ENCODE measurements at places on chromosomes 13 and 19. TPM values are rescaled to one million over a fixed set of nuclear protein-coding genes. Genes with fewer than 3 reads are reported as not detected.

Gene SHISA7
- total RNA-seq: not detected

Gene ZNF460
- 40.9 TPM for total RNA-seq

Gene CDC16
- 46.2 TPM for total RNA-seq

Gene GSX1
- not detected for total RNA-seq

Gene GGN
- 0.32 TPM for total RNA-seq

Gene TMEM221
- total RNA-seq: not detected

Gene COL5A3
- total RNA-seq: under 0.01 TPM

Gene CELF5
- not detected for total RNA-seq

Gene PSG2
- not detected for total RNA-seq

Gene CEACAM7
- not detected for total RNA-seq

Gene SLAIN1
- 6.8 TPM for total RNA-seq

Gene BRME1
- total RNA-seq: 0.32 TPM

Gene KATNAL1
- 16.2 TPM for total RNA-seq

Gene CEACAM8
- not detected for total RNA-seq

Gene CLPTM1
- total RNA-seq: 20.4 TPM

Gene ATP12A
- not detected for total RNA-seq

Gene CGB7
- total RNA-seq: 0.30 TPM

Gene TTC9B
- not detected for total RNA-seq

Gene WDR62
- total RNA-seq: 7.0 TPM

Gene CLDN10
- 2.9 TPM for total RNA-seq

Gene RBM42
- total RNA-seq: 48.3 TPM

Gene TEX30
- 34.2 TPM for total RNA-seq

Gene PNMA8A
- 2.3 TPM for total RNA-seq

Gene PINLYP
- 0.97 TPM for total RNA-seq

Gene SPINT2
- 1.3 TPM for total RNA-seq

Gene TPTE2
- total RNA-seq: not detected

Gene MBD3
- total RNA-seq: 81.2 TPM

Gene ATP1A3
- total RNA-seq: 0.15 TPM

Gene TLE6
- 7.1 TPM for total RNA-seq

Gene DIRAS1
- total RNA-seq: under 0.01 TPM

Gene COX7A1
- 2.0 TPM for total RNA-seq

Gene TFPT
- 36.6 TPM for total RNA-seq

Gene PCDH9
- total RNA-seq: 2.9 TPM

Gene EBI3
- 0.46 TPM for total RNA-seq

Gene SCGB2B2
- total RNA-seq: under 0.01 TPM

Gene ACP7
- total RNA-seq: under 0.01 TPM

Gene ZNF541
- total RNA-seq: under 0.01 TPM

Gene GTPBP3
- total RNA-seq: 15.3 TPM

Gene ZNF559
- 10.7 TPM for total RNA-seq

Gene DZIP1
- total RNA-seq: 18.1 TPM

Gene ARGLU1
- total RNA-seq: 90.3 TPM

Gene ZNF880
- 17.5 TPM for total RNA-seq

Gene RFPL4A
- under 0.01 TPM for total RNA-seq

Gene SHANK1
- total RNA-seq: 0.97 TPM

Gene CRB3
- not detected for total RNA-seq

Gene DIAPH3
- 12.0 TPM for total RNA-seq

Gene ZNF440
- total RNA-seq: 5.2 TPM

Gene ZNF329
- total RNA-seq: 8.4 TPM

Gene MAB21L1
- total RNA-seq: not detected

Gene NOVA2
- 2.1 TPM for total RNA-seq

Gene NCAN
- not detected for total RNA-seq

Gene LILRA1
- total RNA-seq: not detected

Measured in epithelial cell of umbilical artery (primary cell).